NCI-H774 (cell line): ENCODE measurements at places on chromosomes 2 and 18.
A peak's percentile ranks its signal among the peaks of the same experiment; 100 is the strongest.

DNA sequence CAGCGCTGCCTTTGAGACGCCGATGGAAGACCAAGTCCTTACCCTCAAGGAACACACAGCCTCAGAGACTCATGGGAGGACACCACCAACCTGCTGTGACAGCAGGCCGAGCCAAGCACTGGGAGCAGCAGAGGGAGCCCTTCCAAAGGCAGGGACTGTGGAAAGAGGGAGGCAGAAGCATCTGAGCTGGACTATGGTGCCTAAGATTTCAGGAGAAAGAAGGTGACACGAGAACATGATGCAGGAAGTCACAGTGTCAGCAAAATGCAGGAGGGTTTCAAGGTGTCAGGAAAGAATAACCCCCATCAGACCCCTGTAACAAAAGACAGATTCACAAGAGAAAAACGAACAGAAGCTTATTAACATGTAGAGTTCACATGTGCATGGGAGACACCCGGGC is 24.2 kb upstream of the COX7A2L start:
- DNase-seq = no peak

DNA sequence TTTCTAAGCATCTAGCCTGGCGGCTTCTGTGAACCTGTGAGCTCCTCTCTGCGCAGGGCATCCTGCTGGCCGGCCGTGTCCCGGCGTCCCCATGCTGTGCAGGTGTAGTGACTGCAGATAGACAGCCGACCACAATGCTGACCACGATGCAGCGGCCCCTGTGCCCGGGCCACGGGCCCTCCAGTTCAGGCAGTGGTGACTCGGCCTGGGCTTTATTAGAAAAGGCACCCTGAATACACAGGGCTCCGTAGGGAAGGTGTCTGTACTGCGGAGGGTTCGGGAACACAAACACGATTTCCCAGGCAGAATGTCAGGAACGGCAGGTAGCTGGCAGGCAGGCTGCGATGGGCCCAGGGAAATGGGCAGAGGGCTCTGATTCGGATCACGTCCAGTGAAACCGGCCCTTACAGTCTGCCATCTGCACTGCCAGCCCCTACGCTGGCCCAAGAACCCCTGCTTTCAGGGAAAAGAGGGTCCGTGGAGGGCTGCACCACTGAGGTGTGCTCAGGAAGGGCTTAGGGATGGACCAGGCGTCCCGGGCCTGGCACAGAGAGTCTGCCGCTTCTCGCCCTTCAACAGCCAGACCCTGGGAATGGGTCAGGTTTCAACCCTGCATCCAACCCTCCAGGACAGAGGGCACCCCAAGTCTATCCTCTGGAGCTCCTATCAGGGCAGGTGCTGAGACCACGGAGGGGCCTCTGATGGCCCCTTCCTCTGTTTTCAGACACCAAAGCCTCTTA is 196.5 kb downstream of the HDAC4 start:
- no peak for DNase-seq

DNA sequence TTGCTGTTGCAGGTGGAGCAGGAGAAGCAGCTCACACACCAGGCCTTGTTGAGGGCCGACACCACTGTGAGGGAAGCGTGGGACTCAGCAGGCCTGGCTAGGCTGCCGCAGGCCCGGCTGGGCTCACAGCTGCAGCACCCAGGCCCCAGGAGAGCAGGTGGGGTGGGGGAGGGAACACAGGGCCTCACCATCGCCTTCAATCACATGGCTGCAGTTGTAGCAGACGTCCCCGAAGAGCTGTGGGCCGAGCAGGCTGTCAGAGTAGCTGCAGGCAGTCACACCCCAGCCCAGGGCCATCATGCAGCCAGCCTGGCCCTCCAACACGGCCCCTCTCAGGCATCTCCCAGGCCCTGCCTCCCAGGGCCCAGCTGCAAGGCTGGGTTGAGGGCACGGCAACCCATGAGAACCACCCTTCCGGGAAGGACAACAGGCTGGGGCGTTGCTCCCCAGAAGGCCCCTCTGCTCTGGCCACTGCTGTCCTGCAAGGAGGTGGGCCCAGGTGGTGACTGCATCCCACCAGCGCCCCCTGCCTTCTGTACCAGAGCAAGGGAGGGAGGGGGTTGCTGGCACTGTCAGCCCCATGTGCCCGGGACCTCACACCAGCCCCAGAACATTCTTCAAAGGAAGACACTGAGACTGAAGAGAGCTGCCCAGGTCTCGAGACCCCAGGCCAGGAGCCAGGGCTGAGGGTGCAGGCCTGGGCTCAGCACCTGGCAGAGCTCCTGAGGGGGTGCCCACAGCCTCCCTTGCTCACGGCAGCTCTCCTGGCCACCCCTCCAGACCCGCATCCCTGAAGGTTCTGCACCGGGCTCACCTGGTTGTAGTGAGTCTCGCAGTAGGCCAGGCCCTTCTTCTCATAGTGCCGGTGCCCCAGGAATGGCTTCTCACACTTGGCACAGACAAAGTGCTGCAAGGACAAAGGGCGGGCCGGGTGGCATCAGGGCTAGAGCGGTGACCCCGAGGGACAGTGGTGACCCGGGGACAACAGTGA is 5.6 kb upstream of the GPR17 start:
- DNase-seq = no peak

GRCh38 chr2:172613040-172613439 is 57.1 kb downstream of the PDK1 start:
- DNase-seq = no peak

GRCh38 chr2:111219734-111220505 is 99.2 kb downstream of the BCL2L11 start:
- no peak for DNase-seq

DNA sequence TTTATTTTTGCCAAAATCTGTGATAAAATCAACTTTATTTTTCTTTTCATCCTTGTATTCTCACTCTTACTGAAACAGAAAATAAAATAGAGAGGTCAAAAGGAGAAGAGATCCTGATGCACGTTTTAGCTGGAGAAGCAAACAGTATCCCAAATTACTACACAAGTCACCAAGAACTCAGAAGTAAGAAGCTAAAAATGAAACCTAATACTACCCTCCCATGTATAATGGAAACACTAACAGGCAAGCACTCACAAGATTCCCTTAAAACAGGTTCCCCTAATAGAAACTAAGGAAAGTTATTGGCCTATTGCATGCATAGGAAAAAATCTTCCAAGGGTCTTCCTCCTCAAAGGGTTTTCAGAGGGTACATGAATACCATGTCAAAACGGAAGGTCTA is 927.0 kb downstream of the ERBB4 start:
- DNase-seq = no peak

- no peak for DNase-seq
Observed at GRCh38 chr2:116098049-116098448, 1655.6 kb downstream of the DPP10 start.

GRCh38 chr2:145137901-145138300 is 618.0 kb upstream of the ZEB2 start:
- no peak for DNase-seq

GRCh38 chr2:24984912-24985311 is 13.2 kb upstream of the DNAJC27 start:
- no peak for DNase-seq

DNA sequence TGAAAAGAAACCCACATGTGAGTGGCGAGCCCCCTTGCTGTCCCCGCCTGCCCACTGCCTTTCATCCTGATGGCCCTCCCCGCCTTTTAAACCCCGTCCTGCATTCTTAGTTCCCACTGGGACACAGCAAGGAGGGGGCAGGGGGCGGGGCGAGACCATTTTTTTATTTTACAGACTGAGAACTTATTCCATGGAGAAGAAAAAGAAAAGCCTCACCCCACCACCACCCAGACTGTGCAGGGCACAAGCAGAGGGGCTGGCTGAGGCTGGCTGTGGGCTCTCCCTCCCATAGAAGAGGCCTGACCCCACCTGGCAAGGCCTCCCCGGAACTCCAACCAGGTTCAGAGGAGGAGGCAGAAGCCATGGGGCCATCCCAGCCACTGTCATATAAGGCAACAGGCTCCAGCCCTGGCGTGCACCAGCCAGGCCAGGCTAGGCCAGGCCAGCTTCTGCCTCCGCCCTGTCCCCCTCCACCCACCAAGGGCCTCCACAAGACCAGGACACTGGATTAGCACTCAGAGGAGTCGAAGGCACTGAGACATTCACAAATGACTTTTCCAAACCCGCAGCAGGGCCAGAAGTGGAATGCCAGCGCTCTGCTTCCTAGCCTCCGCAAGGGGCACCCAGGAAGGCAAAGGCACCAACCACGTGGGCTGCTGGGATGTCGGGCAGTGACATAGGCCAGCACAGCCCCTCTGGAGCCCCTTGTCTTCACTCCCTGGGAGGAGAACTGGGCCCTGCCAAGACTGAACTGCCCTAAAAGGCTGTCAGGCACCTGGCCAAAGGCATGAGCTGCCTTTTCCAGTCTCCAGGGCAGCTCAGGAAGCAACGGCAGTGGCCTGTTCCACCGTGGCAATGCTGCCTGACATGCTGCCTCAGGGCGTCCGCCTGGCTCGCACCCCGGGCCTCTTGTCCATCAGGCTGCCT is 37.5 kb upstream of the SEMA4C start:
- no peak for DNase-seq

GRCh38 chr2:65377556-65378192 is 54.7 kb downstream of the SPRED2 start:
- DNase-seq = no peak

DNA sequence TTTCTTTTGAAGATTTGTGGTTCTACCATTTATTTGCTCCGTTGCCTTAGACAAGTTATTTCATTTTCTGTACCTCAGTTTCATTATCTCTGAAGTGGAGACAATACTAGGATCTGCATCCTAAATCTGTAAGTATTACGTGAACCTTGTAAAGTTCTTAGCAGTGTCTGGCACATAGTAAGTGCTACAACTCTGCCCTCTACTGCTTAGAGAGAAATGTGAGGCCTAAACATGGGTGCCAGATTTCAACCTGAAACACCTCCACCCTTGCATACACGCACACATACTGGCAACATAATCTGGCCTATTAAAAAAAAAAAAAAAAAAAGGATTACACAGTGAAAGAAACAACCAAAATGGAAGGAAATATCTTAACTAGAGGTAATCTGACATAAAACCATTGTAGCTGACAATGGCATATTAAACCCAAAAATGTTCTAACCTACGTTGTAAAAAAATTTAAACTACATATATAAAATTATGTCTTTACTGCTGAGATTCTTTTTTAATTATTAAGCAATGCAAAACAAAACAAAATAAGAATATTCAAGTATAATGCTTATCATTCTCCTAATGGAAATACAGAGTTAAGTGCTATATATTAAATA is 132.6 kb downstream of the MAP2 start:
- DNase-seq = no peak

GRCh38 chr2:46328291-46328690 is 31.1 kb downstream of the EPAS1 start:
- DNase-seq = no peak

DNA sequence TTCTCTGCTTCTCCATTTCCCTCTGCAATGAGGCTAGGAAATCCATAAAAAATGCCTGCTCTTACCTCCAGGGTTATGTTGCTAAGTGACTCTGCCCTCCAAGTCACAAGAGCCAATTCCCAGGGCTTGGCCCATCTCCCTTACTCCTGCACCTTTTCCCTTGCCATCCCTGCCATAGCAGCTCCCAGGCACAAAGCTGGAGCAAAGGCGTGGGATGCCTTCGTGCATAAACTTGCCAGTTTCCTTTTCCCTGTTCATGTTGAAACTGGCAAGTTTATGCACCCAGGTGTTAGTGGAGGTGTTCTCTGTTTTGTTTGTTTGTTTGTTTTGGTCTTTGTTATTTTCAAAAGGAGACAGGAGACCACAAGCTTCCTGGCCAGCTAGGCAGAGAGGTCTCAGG is 195.1 kb downstream of the ACKR3 start:
- DNase-seq = no peak

- no peak for DNase-seq
Observed at GRCh38 chr2:119481501-119482455, 42.5 kb downstream of the SCTR start.

GRCh38 chr2:152083202-152083875 is 15.5 kb downstream of the CACNB4 start:
- no peak for DNase-seq

GRCh38 chr18:24136967-24137373 is 1.9 kb upstream of the CABYR start:
- no peak for DNase-seq

DNA sequence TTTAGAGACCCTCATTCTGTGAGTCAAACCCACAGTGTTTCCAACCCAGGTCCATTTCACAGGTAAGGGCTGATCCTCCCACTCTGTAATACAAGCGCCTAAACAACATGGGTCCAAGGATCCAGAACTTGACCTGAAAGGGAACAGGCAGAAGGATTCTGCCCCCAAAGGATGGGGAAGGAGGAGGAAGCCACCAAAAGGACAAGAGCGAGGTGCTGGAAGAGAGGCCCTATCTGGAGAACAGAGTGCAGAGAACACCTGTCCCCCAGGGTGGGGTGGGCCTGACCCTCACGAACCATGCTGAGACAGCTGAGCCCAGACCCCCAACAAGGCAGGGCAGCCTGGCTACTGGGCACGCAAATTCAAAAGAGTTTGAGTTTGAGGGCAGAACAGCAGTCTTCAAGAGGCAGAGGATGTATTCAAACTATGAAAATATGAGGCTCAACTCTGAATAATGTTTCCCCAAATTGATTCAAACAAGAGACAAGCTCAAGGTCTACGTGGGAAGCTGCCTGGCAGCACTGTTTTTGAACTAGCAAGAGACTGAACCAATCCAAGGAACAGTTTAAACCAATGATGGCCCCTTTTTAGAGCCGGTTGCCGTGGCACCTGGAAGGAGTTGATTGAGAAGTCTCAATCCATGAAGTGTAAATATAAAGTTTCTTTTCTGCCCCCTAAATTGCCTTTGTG is 212.7 kb downstream of the ALPK2 start:
- no peak for DNase-seq

- no peak for DNase-seq
Observed at GRCh38 chr2:61582165-61582564, 44.0 kb upstream of the XPO1 start.

GRCh38 chr2:231429901-231430300 is 34.4 kb downstream of the NCL start:
- no peak for DNase-seq

DNA sequence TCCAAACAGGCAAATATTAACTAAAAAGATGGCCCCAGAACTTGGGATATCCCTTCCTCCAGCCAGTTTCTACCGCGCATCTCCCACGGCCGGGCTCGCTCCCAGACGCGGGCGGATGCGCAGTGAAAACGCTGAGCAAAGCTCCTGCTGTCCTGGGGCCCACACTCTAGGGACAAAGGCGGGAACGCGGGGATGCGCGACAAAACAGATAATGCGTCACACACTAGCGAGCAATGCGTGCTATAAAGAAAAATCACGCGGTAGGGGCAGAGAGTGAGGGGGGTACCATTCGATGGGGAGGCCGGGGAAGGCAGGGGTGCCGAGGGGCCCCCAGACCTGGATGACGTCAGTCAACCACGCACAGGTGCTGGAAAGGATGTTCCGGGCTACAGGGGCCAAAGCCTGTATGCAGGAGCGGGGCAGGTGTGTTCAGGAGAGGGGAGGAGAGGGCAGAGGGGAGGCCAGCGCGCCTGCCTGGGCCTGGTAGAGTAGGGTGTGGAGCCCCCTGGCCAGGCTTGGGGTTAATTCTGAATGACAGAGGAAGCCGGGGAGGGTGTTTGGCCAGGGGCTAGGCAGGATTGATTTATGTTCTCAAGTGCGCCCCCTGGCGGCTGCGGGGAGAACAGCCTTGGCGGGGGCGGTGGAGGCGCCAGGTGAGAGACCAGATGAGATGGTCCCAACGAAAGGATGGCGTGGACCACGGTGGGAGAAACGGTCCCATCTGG is 14.9 kb upstream of the ITM2C start:
- DNase-seq = no peak

GRCh38 chr2:26011990-26012856 is 21.7 kb upstream of the RAB10 start:
- DNase-seq = peak; percentile 47
